Fibroblast of skin of right biceps (primary cell): ENCODE measurements at places on chromosomes 5 and 9.
A peak's percentile ranks its signal among the peaks of the same experiment; 100 is the strongest.

GRCh38 chr5:126124706-126125345 is 298.4 kb upstream of the GRAMD2B start:
- DNase-seq, result peak; percentile 68

GRCh38 chr5:75475364-75475763 is 36.1 kb downstream of the CERT1 start:
- no peak for DNase-seq

- DNase-seq, result no peak
These were observed 253.0 kb downstream of the MARCHF11 start for GRCh38 chr5:15926586-15926985.

- DNase-seq, result peak; percentile 48
These were observed 631.9 kb downstream of the PSAT1 start for GRCh38 chr9:78928625-78929405.

- DNase-seq, result peak; percentile 52
These were observed 20.8 kb upstream of the ACTBL2 start for GRCh38 chr5:57503433-57503832.

- peak; percentile 86 for DNase-seq
These were observed 20.3 kb downstream of the ANXA2R start for GRCh38 chr5:43019614-43020398.

DNA sequence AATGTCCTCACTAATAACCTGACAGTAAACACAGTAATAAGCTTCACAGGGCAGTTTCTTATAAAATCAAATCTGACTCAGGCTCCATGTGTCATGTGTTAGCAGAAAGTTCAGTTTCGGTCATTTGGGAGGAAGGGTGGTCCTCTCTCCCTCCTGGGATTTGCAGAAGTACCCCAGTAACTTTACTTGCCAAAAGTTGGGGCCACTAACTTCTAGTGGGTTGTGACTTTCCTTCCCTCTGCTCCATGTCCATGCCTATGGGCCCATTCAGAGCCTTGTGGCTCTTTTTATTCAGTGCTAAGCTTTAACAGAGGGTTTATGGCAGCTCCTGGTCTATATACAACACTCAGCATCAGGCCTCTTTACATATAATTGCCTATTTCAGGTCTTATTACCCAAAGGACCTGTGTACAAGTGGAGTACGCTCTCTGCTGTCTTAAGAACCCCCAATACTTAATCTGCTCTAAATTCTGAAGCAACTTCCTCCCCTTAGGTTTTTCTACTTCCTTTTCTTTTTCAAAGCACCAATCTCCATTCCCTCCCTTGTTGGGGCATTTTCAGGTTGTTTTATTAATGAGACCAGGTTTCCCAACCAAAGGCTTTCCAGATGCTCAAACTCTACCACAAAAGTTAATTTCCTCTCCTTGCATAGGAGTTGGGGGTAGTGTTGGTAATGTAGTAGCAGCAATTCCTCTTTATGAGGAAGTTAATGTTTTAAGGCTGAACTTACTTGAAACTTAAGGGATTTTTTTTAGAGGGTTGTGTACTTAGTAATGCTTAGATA is 107.7 kb downstream of the CCDC192 start:
- no peak for DNase-seq

GRCh38 chr9:81396528-81396927 is 292.8 kb downstream of the TLE1 start:
- DNase-seq, result no peak

DNA sequence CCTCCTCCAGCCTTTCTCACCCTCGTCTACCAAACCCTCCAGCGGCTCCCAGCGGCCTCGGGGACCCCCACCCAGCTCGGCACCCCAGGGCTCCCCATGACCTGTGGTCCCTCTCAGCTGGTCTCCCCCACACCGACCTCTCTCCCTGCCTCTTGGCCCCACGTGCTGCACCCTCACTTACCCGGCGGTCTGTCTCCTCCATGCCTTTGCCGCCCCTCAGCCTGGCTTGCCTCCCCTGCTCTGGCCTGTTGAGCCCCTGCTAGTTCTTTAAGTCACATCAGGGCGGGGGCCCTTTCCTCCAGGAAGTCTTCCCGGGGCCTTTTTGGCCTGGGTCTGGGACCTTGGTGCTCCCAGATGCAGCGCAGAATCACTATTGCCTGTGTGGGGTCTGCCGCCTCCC is 81.5 kb downstream of the LMX1B start:
- no peak for DNase-seq

- no peak for DNase-seq
These were observed 10.6 kb upstream of the HMHB1 start for GRCh38 chr5:143801252-143801939.

DNA sequence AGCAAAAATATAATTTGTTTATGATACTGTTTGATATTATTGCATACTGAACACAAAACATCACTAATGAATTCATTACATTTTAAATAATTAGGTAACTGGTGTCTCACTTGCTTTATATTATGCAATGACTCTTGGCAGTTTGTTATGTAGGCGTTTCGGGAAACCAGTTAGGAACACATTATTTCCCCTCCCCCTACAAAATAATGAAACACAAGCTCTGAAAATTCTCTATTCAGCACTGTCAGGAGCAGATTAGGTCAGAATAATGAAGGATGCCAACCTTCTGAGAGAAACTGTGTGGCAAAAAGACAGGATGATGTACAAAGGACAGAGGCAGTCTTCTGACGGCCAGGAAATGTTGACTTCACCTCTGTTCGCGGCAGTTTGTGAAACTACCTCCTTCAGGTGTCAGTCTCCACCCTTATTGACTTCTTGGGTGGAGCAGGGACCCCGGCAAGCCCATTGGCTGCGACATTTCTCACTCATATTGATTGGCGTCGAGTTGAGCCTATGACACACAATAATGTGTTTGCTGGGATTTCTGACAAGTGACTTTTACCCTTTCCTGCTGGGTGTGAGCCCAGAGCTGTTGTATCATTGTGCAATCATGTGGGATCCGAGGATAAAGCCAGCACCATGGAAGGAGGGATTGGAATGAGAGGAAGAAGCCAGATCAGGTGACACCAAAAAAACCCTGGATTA is 33.9 kb downstream of the SH3PXD2B start:
- peak; percentile 98 for DNase-seq

GRCh38 chr5:120697147-120697546 is 233.0 kb downstream of the PRR16 start:
- DNase-seq, result no peak

- no peak for DNase-seq
These were observed 37.6 kb downstream of the MAST4 start for GRCh38 chr5:66633754-66634153.

DNA sequence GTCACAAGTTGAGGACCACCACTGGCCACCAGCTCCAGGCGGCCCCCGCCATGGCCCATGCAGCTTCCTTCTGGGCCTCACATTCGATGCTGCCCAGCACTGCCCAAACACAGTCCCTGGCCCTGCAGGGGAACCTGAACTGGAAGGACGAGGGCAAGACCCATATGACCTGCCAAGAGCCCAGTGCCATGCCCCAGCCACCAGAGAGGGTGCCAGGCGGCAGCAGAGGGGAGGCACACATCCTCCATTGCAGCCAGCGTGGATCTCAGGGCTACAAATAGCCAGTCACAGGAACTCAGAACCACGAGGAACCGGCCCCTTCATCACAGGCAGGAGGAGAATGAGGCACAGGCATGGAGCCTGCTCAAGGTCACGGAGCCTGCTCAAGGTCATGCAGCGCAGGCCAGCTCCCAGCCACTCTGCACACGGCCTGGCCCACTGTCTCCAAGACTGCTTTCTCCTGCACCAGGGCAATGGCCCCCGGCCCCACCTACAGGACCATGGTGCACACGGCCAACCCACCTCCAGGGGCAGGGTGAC is 69.6 kb downstream of the SEMA4D start:
- no peak for DNase-seq
